IPS-NIHi11 (cell line): ENCODE measurements at places on chromosomes 3 and 15.

- no peak for DNase-seq
Observed at GRCh38 chr3:126923423-126923822, 59.5 kb upstream of the PLXNA1 start.

GRCh38 chr15:29570121-29570947 lies 251.9 kb downstream of the TJP1 start:
- DNase-seq, result peak; percentile 50

- DNase-seq, result peak; percentile 68
Observed at GRCh38 chr3:32420126-32421038, 28.7 kb downstream of the CMTM7 start.

- DNase-seq, result no peak
Observed at GRCh38 chr3:192186045-192186444, 541.3 kb downstream of the FGF12 start.

- no peak for DNase-seq
Observed at GRCh38 chr15:54347082-54347827, 369.0 kb downstream of the UNC13C start.

DNA sequence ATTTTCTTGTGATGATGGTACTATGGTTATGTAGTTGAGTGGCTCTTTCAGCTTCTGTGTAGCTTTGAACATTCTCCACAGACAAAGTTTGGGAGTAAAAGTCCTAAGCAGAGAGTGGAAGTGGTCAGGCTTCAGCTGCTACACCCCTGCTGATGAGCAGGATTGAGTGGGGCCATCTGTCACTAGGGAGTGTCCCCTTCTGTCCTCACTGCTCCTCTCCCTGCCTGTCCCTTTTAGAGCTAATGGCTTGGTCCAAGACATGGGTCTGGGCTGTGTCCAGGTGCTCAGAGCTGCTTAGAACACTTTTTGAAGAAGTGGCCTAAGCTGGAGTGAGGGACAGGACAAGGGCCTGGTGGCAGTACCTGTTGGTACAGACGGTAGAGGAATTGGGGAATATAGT lies 15.1 kb downstream of the MYZAP start:
- DNase-seq, result no peak

DNA sequence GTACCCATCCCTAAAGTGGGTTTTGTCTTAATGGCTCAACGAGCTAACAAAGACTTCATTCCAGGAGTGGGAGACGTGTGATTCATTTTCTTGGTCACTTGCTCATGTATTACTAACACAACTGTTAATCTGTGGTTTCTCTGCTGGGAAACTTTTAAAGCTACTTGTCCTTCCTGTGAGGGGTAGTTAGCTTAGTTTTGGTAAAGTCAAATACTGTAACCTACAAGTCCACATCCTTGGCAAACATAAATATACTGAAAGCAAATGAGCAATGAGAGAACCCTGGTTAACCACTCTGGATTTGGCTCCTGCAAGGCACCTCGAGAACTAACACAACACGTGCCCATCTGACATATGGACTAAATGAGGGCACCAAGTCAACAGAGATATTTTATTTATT lies 19.9 kb downstream of the NOX5 start:
- no peak for DNase-seq

DNA sequence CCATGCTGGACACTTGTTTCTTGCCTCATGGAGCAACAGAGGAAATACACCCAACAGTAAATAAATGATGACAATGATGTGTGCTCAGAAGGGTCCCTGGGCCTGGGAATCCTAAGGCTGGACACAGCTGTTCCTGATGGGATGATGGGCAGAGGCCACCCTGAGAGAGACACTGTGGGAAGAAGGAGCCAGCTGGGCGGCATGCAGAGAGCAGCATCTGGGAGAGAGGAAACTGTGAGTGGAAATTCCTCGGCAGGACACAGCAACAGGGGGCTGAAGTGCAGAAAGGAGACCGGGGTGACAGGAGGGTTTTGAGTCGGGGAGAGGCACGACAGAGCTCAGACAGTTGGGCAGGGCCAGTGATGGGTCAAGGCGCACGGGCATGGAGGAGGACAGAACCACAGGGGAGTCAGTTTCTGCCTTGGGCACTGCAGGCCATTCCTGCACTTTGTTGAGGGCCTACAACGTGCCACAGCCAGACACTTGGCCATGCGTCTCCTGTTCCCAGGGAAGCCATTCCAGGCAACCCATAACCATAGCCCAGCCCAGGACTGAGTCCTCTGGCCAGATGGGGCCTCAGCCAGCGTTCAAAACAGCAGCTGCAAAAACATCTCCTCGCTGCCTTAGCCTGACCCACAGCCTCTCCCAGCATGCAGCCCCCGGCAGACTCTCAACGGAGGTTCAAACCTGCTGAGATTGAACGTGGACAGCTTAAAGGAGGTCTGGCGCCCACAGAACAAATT lies 36.7 kb upstream of the SLC6A1 start:
- DNase-seq, result no peak

DNA sequence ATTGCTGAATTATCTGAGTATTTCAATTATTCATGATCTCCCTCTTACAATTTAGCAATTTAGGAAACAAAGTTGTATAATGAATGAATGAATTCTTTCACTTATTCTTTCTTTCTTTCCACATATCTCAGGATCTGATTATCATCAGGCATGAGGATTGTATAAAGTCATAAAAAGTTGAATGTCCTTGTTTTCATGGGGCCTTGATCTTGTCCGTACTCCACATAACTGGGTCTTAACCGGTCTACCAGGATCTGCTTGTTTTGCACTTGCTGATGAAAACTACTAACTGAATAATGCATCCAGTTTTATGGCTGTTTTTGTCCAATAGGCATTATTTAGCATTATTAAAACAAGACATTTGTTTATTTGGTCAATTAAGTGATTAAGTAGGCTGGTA lies 12.6 kb downstream of the C3orf85 start:
- no peak for DNase-seq

DNA sequence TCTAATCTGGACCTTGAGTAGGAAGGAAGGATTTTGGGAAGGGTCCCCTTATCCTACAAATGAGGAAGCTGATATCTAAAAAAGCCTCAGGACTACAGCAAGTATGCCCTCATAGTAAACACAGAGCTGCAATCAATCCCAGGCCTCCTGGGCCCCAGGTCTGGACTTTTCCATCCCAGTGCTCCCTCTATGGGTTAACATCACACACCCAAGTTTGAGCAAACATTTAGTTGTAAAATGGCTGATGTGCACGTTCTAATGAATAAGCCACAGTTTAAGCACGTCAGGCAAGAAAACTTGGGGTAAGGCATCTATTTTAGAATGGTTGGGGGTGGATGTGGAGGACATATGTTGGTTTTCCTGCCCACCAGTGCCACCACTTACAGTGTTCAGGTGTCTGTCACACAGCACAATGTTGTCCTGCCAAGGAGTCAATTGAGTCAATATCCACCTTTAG lies 44.3 kb upstream of the UBE2E1 start:
- DNase-seq, result peak; percentile 68

DNA sequence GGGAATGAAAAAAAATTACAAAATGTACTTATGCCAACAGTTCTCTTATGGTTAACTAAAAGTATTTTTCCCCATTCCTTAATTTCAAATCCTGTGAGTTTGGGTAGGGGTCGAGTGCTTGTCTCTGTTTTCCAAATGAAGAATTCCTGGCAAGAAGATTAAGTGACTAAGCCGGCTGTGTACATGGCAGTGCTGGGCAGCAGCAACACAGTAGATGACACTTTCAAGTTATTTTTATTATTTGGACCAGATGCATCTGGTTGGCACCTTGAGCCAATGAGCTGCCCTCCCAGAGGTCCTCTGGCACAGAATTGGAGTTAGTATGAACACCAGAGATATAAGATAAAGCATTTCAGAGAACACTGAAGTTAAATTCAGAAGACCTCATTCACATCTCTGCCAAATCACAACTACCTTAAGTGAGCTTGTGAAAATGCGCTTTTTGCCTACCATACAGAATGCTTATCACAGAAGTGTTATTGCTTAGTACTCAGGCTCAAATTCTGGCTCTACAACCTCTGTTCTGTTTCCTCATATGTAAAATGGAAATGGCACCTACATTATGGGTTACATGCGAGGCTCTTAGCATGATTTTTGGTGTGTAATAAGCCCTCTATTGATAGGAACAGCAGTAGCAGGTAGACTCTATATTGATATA lies 256.9 kb downstream of the UBE2E2 start:
- DNase-seq, result no peak

- DNase-seq, result no peak
Observed at GRCh38 chr15:76501726-76502125, 165.2 kb downstream of the ISL2 start.

DNA sequence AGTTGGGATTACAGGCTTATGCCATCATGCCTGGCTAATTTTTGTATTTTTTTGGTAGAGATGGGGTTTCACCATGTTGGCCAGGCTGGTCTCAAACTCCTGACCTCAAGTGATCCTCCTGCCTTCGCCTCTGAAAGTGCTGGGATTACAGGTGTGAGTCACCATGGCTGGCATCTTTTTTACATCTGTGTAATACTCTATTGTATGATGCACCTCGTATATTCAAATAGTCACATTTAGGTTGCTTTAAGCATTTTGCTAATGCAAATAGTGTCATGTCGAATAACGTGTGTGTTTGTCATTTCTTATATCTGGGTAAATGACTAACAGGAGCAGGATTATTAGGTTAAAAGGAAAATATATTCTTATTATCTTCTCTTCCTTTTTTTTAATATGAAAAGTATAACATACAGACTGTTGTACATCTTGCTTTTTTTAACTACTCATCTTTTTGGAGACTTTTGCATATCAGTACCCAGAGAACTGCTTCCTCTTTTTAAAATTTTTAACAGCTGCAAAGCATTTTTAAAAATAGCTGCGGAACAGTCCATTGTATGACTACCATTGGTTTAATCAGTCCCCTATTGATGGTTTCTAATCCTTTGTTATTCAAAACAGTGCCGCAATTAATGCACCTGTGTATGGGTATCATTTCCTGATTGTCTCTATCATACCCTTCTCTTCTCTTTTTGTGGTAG lies 13.4 kb downstream of the SCAMP5 start:
- DNase-seq, result no peak

DNA sequence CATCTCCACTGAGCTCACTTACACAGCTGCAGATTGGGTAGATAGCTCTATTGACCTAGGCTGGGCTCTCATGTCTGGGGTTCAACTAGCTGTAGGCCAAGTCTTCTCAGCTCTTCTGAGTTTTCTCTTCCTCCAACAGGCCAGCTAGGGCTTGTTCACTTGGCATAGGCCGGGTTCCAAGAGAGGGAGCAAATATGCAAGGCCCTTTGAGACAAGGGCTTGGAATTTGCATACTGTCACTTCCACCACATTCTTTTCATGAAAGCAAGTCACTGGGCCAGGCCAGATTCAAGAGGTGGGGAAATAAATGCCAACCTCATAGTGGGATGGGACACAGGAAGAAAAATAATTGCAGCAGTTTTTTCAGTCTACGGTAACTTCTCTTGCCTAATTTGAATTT lies 25.2 kb downstream of the PIGB start:
- peak; percentile 39 for DNase-seq

- no peak for DNase-seq
Observed at GRCh38 chr3:61805510-61806080, 244.2 kb downstream of the PTPRG start.

DNA sequence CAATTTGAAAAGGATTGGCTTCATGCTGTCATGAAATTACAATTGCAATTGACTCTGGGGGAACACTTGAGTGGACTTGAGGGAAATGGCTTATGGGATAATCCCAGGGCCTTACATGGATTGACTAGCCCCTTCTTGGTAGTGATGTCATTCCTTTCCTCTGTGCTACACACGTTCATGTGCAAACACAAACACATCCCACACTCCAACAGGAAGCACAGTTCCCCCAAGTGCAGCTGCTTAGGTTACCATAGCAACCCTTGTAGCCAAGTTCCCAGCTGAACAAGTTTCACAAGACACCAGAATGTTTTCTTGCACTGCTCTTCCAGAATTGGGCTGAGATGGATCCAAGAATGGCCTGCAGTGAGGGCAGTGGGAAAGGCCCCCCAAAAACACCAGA lies 217.0 kb downstream of the ZNF621 start:
- no peak for DNase-seq

GRCh38 chr15:29106551-29107290 lies 162.9 kb downstream of the NSMCE3 start:
- no peak for DNase-seq

DNA sequence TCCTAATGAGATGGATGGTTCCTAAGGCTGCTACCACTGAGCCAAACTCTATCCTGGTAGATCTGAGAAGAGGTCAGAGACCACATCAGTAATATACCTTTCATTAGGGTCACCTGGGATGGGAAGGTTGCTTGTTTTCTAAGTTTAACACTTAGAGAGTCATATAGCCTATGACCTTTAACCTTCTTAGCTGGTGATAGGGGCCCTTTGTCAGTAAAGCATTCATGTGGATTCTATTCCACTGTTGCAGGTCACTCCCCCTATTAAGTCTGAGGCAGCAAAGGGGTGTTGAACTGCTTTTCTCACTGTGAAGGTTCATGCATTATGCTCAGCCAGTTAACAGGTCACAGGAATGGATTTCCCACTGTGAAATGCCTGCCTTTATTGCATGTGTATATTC lies 6.1 kb upstream of the ZNF609 start:
- DNase-seq, result no peak

DNA sequence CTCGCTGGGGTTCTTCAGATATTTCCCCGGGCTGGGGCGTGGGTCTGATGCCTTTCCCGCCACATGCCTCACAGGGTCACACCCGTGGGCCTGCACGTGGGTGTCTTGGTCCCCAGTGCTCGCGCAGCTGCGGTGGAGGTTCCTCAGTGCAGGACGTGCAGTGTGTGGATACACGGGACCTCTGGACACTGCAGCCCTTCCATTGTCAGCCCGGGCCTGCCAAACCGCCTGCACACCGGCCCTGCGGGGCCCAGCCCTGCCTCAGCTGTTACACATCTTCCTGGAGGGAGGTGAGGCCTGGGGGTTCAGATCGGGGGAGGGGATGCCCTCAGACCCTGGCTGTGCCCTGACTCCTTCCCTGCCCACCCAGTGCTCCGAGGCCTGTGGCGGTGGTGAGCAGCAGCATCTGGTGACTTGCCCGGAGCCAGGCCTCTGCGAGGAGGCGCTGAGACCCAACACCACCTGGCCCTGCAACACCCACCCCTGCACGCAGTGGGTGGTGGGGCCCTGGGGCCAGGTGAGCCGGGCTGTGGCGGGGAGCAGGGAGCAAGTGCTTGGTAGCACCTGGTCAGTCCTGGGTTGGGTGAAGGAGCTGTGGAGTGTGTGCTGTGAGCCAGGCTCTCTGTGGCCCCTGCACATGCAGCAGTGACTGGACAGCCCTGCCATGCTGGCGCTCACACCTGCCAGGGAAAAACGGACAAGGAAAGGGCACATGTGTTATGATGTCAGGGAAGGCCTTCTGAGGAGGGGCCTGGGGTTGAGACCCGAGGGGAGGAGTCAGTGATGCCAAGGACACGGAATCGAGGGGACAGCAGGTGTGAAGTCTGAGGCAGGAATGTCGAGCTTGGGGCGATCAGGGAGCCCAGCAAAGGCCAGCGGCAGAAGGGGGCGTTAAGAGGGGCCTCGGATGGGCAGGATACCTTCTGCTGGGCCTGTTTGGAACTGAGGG lies 88.9 kb downstream of the TBC1D2B start:
- no peak for DNase-seq
